ENCODE measurements at places on chromosomes 1 and 21. TPM values are rescaled to one million over a fixed set of nuclear protein-coding genes. Genes with fewer than 3 reads are reported as not detected.

DNA sequence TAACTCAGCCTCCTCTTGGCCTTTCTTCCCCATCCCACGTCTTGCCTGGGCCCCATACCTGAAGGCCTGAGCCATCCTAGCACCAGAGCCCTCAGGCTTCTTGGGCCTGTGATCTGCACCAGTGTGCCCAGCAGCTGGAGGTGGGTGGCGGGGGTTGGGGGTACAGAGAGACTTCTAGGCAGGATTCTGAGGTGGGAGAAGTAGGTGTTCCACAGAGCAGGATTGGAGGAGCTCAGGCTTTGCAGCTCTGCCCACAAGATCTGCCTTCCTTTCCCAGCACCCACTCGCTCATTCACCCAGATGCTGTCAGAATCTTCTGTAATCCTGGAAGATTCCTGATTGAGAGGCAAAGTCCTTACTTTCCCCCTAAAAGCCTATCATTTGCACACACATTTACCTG is 10.0 kb upstream of the GJB5 start:
- no peak for DNase-seq

DNA sequence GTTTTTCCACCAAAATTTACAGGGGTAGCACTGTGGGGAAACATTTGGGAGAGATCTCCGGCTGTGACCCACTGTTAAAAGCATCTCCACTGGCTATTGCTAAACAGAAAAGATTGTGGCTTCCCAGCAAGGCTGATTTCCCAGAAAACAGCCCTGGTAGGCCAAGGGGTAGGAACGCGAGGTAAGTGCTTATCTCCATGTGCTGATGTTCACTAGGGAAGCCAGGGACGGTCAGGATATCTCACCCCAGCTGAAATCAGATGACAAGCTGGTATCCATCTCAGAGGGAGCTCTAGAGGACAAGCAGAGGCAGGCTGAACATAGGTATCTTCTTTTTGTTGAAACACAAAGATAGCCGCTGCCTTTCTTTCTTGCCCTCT is 63.6 kb downstream of the MIS18A start:
- no peak for DNase-seq

DNA sequence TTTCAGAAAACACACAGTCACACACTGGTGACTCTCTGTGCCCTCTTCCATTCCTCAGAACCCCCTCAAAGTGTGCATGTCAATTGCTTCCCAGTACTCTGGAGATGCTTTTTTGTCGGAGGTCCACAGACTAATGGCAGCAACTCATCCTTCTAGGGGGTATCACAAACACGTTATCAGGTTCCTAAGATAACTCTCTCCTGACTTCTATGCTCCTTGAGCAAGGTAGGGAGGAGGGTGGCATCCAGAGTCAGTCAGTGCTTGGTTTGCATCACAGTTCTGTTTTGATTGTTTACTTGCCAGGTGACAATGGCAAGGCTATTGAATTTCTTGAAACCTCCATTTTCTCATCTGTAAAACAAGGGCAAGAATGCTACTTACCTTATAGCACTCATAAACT is 39.4 kb upstream of the DYNLT5 start:
- no peak for DNase-seq

DNA sequence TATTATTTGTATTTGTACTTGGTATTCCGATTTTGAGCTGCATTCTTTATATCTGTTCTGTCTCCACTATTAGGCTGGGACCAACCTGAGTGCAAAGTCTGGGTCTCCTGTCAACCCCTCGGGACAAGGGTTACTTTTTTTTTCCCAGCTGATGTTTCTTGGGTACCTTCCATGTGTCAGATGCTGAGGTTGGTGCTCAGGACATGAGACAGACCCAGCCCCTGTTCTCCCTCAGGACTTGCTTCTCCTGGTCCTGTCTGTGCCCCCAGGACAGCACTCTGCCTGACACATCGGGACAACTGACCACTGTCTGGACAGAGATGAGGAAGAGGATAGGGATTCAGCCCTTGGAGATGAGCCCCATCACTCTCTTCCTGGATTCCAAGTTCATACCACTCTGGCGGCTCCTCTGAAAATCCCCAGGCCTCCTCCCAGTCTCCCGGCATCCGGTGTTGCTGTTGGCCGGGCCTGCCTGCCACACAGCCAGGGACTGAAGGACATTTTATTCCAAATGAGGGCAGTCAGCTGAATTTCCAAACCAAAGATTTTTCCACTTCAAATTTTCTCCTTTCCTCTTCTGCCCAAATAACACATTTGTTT is 55.6 kb upstream of the FMOD start:
- peak; percentile 49 for DNase-seq

DNA sequence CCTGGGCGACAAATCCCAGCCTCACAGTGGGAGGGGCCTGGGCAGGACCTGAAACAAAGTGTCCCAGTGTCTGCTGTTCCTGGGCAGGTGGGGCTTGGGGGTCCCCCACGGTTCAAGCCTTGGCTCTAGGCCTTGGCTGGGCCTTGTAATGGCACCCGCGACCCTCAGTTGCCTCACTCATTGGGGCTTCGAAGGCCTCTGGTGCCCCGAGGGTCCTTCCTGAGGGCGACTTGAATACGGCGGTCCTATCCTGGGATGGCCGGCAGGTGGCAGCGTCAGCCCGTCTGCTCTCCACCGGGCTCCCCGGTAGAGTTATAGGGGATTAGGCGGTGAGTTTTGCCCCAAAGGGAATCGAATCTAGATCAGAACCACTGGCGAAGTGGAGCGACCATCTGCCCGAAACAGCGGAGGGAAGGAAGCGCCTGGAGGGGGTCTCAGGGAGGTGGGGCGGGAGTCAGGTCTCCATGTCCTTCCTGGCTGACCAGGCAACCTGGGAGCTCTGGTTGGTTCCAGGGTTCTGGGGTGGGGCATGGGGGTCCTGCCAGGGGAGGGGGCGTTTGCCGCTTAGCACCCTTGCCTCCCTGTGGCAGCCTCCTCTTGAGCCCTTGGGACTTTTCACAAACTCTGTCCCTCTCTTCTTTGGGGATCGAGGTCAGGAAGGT is 2.1 kb upstream of the PEX10 start:
- peak; percentile 60 for DNase-seq

DNA sequence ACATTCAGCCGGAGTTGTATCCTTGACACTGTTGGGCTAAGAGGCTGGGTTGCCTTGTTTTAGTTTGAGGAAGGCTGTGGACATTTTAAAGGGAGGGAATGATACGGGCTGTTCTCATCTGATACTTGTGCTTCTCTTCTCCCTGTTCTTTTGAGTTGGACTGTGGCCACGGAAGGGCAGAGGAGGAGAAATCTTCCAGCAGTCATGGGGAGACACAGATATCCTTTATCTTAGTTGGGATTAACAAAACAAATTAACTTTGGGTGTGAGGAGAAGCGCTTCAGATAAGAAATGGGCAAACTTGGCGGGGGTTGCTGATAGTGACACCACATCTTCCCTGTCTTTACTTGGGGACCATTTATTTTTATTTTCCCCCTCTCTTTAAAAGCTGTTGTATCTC is 138.8 kb downstream of the ROR1 start:
- DNase-seq, result no peak

Gene CR1L
- total RNA-seq, result not detected

Gene ARHGAP29
- 32.5 TPM for total RNA-seq

Gene TMEM61
- 0.18 TPM for total RNA-seq
